ENCODE measurements at places on chromosomes 3 and 15.

- no peak for DNase-seq
Observed at GRCh38 chr15:50676799-50677483, 9.7 kb downstream of the TRPM7 start.

- no peak for DNase-seq
Observed at GRCh38 chr15:88833731-88834100, 30.5 kb downstream of the ACAN start.

- DNase-seq: no peak
Observed at GRCh38 chr15:69855258-69856000, 242.3 kb downstream of the TLE3 start.

- DNase-seq: no peak
Observed at GRCh38 chr3:19907523-19907922, 26.5 kb downstream of the EFHB start.

GRCh38 chr3:196712514-196713413, 587 bp downstream of the PIGX start:
- peak; percentile 82 for DNase-seq

GRCh38 chr15:62934236-62934971, 108.1 kb upstream of the TPM1 start:
- DNase-seq: no peak

- DNase-seq: no peak
Observed at GRCh38 chr3:193843474-193844301, 250.7 kb downstream of the OPA1 start.

DNA sequence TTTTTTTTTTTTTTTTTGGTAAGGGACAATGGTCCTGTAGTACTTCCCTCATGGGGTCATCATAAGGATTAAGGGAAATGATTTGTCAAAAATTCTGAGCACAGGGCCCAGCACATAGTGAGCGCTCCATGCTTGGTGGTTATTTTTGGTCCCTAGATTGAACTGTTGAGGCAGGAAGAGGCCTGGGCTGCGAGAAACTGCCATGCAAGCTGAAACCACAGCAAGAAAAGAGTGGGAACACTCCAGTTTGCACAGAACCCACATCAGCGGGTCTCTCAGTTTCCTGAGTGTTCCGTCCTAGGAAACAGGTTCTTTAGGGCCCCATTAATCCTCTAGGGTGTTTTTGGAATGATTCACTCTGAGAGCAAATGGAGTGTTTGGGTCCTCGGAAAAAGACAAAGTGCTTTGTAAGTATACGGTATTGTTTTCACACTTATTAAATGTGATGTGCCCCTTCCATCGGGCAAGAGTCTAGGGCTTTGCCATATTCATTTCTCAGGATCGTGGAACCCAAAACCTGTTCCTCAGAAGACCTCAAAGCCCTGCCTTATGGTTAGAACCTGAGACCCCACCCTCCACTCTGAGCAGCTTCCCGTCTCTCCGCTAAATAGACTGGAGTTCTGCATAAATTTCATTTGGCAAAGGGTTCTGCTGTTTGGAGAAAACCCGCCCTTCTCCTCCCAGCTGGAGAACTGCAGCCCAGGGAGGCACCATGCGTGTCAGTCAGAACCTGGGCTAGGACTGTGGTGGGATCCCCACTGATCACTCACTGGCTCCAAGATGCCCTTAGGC, 60.4 kb downstream of the SPSB4 start:
- no peak for DNase-seq

DNA sequence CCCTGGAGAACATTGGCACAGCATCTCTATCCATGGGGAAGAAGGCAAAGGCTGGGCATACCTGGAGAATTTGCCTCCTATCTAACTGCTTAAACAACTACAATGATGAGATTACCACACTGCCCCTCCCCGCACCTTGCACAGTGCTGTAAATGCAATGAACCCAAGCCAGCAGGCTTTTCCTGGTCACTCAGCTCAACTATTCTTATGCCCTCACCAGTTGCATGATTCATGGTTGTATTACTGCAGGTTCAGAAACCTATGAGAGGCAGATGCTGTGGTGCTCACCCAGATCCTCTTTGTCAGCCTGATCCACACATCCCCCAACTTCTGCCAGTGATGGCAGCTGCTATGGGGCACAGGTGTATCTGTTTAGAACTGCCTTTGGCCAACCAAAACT, 77.7 kb upstream of the STAC start:
- no peak for DNase-seq
